ENCODE measurements at places on chromosomes 3 and 15.

DNA sequence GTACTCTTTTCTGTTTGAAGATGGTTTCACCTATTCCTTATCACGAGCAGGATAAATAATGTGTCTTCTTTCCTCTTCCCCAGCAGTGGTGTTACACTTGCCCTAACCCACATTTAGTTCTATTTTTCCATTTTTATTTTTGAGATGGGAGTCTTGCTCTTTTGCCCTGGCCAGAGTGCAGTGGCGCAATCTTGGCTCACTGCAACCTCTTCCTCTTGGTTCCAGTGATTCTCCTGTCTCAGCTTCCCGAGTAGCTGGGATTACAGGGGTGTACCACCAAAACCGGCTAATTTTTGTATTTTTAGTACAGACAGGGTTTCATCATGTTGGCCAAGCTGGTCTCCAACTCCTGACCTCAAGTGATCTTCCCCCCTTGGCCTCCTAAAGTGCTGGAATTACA is 372.4 kb downstream of the FOXP1 start:
- DNase-seq, result no peak

GRCh38 chr15:85488997-85489396 is 108.6 kb downstream of the AKAP13 start:
- no peak for DNase-seq

- no peak for DNase-seq
Observed at GRCh38 chr3:195065142-195065863, 205.7 kb downstream of the XXYLT1 start.

DNA sequence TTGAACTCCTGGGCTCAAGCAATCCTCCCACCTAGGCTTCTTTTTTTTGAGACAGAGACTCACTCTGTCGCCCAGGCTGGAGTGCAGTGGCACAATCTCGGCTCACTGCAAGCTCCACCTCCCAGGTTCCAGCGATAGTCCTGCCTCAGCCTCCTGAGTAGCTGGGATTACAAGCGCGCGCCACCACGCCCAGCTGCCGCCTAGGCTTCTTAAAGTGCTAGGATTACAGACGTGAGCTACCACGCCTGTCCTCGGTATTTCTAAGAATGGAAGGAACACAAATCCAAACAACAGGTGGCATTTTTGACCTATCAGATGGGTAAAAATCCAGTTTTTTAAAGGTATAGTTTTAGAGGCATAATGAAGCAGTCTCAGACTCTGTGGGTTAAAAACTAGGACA is 113.8 kb downstream of the ANP32A start:
- no peak for DNase-seq

GRCh38 chr3:117651246-117651645 is 941.7 kb downstream of the TUSC7 start:
- DNase-seq, result no peak

DNA sequence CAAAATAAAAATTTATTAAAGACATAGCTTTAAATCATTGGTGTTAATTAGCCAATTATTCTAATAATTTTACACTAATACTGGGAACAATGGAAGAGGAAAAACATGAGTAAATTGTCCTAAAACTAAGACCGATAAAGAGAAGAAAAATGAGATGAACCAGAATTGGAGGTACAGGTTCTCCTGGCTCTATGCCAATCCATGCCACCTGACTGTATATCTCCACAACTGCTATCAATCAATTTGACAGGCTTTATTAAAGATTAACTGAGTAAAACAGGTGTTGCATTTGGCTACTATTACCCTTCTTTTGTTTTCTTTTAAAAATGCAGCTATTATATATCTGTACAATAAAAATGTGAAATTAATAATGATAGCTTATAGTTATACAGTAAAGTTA is 850.0 kb downstream of the CADM2 start:
- no peak for DNase-seq

GRCh38 chr15:65226221-65226620 is 14.9 kb upstream of the CILP start:
- no peak for DNase-seq

DNA sequence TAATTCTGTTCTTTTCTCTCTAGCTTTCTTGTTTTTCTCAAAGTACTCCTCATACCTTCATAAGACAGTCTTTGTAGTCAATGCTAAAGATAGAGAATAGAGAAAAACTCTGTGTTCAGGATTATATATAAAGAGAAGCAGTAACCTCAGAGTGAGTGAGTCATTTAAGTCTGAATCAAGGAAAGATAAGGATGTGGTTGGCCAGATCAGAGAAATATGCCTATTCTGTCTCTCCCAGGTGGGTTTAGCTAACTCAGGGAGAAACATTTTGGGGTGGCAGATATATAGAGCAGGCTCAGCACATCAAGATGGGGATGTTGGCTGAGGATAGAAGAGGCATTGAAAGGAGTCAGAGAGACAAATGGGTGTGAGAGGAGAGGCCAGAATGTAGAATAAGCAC is 31.4 kb downstream of the GTF2E1 start:
- DNase-seq, result no peak

DNA sequence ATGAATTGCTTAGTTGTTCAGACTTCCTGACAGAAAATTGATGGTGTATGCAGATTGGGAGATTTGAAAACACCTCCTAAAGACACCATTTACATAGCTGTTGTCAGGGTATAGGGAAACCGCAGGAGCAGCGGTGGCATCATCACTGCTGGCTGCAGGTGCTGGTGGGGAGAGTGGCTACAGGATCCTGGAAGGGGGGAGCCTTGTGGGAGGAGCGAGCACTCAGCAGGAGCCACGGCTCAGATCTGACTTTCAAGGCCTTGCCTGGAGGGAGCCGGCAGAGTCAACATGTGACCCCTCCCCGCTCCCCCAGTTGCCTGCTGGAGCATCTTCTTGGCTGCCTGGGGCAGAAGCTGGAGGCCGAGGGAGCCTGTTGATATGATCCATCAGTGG is 26.1 kb downstream of the EDEM1 start:
- no peak for DNase-seq

- no peak for DNase-seq
Observed at GRCh38 chr3:129358772-129359371, 69.6 kb downstream of the EFCAB12 start.

DNA sequence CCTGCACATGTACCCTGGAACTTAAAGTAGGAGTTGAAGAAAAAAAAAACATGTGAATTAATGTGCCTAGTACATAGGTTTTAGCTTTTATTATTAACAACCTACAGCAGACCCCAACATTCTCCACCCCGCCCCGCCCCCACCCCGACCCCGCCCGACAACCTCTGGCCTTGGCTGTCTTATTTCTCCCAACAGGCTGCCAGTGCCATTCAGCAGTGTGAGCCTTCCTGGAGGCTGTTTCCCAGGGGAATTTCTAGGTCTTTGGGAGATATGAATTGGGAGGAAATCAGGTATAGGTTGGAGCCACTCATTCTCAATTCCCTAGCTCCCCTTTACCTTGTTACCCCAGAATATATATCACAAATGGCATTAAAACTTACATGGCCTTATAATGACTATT is 8.3 kb upstream of the MLF1 start:
- DNase-seq, result no peak

GRCh38 chr15:92763459-92763858 is 107.9 kb upstream of the FAM174B start:
- DNase-seq, result no peak

GRCh38 chr3:68706536-68706935 is 225.8 kb downstream of the TAFA4 start:
- no peak for DNase-seq

DNA sequence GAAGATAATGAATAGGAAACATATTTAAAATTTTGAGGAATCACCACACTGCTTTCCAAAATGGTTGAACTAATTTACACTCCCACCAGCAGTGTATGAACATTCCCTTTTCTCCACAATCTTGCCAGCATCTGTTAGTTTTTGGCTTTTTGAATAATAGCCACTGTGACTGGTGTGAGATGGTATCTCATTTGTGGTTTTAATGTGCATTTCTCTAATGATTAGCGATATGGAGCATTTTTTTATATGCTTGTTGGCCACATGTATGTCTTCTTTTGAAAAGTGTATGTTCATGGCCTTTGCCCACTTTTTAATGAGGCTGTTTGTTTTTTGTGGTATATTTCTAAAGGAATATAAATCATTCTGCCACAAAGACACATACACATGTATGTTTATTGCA is 166.3 kb downstream of the NECTIN3 start:
- DNase-seq, result no peak

- peak; percentile 9 for DNase-seq
Observed at GRCh38 chr15:41417418-41418195, 712 bp downstream of the RTF1 start.

DNA sequence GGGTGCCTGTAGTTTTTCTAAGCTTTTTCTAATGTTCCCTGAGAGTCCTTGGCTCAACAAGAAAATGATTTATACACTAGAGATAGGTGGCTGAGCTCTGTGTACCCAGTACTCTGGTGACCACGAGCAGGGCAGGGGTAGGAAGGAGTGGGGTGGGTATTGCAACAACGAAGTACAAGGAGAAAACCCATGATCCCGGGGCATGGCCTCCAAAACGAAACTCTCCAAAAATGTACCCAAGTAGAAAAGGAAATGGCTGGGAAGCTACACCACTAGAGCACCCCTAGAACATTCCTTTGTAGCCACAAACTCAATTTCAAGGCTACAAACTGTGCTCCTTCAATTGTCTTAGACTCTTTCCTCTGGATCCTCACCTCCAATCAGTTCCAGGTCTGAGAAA is 138.9 kb downstream of the DUT start:
- DNase-seq, result no peak

DNA sequence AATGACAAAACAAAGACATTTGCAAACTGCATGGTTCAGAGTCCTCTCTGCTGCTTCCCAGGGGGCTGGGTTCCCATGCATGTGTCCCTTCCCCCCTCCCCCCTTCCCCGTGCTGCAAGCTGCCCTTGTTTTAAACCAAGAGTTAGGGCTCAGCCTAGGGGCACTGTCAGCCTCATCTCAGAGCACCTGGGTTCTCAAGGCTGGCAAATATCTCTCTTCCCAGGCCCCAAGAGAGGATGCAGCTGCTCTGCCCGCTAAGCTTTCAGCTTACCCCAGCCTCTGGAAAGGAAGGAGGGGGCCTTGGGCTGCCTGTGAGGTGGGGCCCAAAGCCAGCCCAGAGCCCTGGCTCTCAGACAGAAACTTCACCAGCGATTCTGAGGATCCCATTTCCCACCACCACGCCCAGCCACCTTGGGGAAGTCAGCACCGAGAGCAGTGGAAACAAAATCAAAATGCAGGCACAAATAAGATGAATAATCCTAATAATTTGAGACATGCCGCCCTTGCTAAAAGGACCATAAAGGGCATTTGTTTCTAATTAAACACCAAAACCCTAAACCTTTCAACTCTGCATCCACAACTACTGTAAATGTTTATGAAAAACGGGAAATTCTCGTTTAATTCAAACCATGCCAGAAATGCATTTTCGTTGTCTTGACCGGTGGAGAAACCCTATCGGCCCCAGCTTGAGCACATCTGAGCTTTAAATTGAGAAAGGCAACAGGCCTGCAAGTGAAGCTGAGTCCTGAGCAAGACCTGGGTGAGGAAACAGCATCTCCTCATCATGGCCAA is 67.7 kb upstream of the WNT5A start:
- no peak for DNase-seq

- DNase-seq, result no peak
Observed at GRCh38 chr3:100032243-100032642, 82.1 kb downstream of the FILIP1L start.

DNA sequence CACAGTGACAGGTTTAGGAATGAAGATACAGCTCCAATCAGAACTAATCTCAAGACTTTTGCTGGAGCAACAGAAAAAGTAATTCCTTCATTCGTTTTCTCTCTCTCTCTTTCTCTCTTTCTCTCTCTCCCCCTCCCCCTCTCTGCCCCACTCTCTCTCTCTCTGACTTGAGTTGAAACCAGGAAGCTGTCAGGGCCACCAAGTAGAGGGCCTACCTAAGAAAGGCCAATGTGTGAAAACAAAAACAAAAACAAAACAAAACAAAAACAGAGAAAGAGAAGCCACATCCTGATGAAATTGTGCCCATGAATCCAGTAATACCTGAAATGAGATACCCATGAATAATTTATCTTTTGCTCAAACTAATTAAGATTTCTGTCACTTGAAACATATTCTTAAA is 72.9 kb downstream of the ATP8B4 start:
- no peak for DNase-seq

DNA sequence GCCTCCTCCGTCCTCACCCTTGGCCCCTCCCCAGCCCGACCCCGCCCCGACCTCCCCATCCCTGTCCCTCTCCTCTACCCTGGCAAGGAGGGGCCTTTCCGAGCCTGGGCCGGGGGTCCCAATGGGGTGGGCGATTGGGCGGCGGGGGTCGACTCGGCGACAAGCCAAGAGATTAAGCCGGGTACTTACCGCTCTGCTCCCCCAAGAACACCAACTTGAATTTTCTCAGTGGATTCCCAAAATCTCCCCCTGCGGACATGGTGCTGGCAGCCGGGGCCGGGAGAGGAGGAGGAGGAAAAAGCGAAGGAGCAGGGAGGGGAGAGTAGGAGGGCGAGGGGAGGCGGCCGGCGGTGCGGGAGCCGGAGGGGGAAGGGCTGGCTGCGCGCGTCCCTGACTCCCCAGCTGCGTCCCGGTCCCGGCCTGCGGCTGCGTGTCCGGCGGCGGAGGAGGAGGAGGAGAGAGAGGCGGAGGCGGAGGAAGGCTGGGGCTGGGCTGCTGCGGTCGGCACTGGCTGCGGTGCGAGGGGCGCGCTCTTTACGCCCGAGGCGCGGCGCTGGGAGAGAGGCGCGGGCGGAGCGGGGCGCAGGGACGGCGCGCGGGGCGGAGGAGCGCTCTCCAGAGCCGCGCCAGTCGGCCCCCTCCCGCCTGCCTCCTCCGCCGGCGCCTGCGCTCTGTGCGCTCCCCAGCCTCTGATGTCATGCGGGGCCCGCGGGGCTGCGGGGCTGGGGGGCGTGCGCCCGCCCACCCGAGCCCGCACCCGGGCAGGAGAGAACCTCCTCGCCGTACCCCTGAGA is at the start of gene RAB6B:
Gene RAB6B (minus strand): TSS at position 675 of the 794 bp plus-strand sequence. CDS start 416 bp downstream, at position 259.
- DNase-seq, result peak; percentile 74

DNA sequence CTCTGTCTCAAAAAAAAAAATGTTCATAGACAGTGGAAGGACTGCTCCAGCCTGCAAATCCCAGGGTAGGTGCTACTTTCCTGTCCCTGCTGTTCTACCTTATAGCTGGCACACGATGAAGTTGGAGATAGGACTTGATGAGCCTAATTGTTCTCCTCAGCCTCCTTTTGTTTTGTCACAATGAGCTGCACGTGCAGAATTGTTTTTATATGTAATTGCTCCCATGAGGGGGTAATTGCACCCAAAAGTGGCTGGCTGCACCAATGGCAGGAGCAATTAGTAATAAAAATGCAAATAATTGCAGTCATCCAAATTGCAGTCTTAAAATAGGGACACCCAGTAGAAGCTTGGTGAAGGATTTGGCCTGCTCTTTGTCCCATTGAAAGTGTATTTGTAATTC is 63.0 kb upstream of the PFN2 start:
- no peak for DNase-seq

All from Kasumi-1 (cell line).